ENCODE measurements at places on chromosomes 5 and 9. TPM values are rescaled to one million over a fixed set of nuclear protein-coding genes. Genes with fewer than 3 reads are reported as not detected.

Gene FOXD4L6
- polyA plus RNA-seq: not detected

GRCh38 chr5:95027151-95027721 lies 257.7 kb downstream of the MCTP1 start:
- H3K4me1 ChIP-seq: no peaks in the 10 kb centered on the region
- H3K27me3 ChIP-seq: no peaks in the 10 kb centered on the region
- no peak overlapping the region for H3K4me3 ChIP-seq
- H3K36me3 ChIP-seq: no peaks in the 10 kb centered on the region

Gene DPYSL3
- polyA plus RNA-seq: 8.8 TPM

- no peak overlapping the region for H3K4me3 ChIP-seq
- DNase-seq: no peak
- no peaks in the 10 kb centered on the region for H3K4me1 ChIP-seq
- H3K27me3 ChIP-seq: no peaks in the 10 kb centered on the region
Observed at GRCh38 chr5:32534041-32534440, 51.3 kb upstream of the SUB1 start.

Gene LCN1
- not detected for polyA plus RNA-seq

Gene KLHL3
- polyA plus RNA-seq: 0.79 TPM

Gene BHMT2
- polyA plus RNA-seq: 1.9 TPM

DNA sequence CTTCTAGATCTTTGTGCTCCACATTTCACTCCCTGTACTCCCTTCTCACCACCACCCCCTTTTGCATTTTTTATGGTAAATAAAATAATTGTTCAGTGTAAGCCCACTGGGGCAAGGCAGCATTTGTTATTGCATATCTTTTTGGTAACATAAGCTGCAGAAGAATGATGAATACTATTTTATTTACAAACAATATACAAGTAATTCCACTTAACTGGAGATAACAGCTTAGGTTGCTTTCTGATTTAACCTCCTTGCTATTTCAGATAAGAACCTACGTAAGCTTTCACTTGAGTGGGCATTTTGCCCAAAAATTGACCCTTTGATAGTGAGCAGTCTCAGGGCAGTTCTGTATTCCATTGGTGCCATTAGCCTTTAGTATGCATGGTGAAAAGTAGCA lies 417.9 kb downstream of the SH3GL2 start:
- no peak overlapping the region for H3K4me3 ChIP-seq
- no peaks in the 10 kb centered on the region for H3K4me1 ChIP-seq
- no peaks in the 10 kb centered on the region for H3K27me3 ChIP-seq
- DNase-seq: no peak

DNA sequence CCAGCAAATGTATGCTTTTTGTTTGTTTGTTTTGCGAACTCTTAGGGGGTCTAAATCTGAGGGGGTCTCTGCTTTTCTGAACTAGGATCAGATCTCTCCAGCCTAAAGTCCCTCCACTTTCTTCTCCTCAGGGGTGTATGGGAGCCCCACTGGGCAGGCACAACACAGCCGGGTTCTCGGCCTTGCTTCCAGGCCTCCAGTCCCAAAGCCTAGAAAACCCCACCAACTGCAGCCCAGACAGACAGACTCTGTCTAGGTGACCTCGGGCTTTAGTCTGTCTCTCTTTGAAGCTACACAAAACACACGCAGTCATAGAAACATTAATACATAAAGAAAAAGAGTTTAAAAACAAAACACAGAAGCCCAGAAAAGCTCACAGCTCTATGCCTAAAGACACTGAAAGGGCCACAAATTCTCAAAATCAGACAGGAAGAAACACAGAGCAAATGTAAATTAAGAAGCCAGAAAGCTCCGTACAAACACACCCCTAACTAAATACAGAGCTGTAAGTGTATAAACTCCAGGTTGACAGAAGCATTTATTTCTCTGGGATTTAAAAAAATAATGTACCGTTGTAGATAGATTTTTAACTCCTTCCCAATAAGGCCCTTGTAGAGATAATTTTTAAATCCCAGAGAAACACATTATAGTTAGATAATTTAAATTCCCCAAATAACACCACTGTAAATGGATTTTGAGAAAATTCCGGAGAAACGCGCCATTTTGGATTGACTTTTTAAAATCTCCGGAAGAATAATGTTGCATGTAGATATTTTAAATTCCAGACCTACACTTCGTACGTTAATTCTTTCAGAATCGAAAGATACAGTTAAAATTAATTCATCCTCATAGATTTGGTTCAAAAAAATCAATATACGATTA lies 2.0 kb downstream of the PITX1 start:
- H3K4me1 ChIP-seq: peaks cover 19% of the 10 kb centered on the region
- DNase-seq: no peak
- H3K4me3 ChIP-seq: peak overlapping the region; percentile 85
- H3K27me3 ChIP-seq: peaks cover 39% of the 10 kb centered on the region
- H3K36me3 ChIP-seq: peaks cover 21% of the 10 kb centered on the region
- H3K27ac ChIP-seq: peak overlapping the region; percentile 90

GRCh38 chr5:132475497-132475882 lies 15.1 kb downstream of the IRF1 start:
- no peaks in the 10 kb centered on the region for H3K27me3 ChIP-seq
- H3K36me3 ChIP-seq: no peaks in the 10 kb centered on the region
- H3K4me3 ChIP-seq: no peak overlapping the region

GRCh38 chr5:107277485-107278125 lies 393.1 kb downstream of the EFNA5 start:
- no peaks in the 10 kb centered on the region for H3K4me1 ChIP-seq
- DNase-seq: no peak
- H3K4me3 ChIP-seq: no peak overlapping the region
- H3K27ac ChIP-seq: no peak overlapping the region
- H3K27me3 ChIP-seq: no peaks in the 10 kb centered on the region

GRCh38 chr5:122035913-122036312 lies 42.1 kb downstream of the LOX start:
- no peak for DNase-seq
- no peak overlapping the region for H3K4me3 ChIP-seq
- H3K27ac ChIP-seq: no peak overlapping the region
- H3K27me3 ChIP-seq: no peaks in the 10 kb centered on the region
- no peaks in the 10 kb centered on the region for H3K36me3 ChIP-seq

Gene CCDC180
- 0.79 TPM for polyA plus RNA-seq

Gene PAEP
- not detected for polyA plus RNA-seq

GRCh38 chr9:82332018-82332773 lies 343.6 kb downstream of the SPATA31D1 start:
- peaks cover 14% of the 10 kb centered on the region for H3K4me1 ChIP-seq
- H3K27me3 ChIP-seq: no peaks in the 10 kb centered on the region
- no peaks in the 10 kb centered on the region for H3K36me3 ChIP-seq
- no peak overlapping the region for H3K4me3 ChIP-seq
- H3K27ac ChIP-seq: peak overlapping the region; percentile 74
- no peak for DNase-seq

GRCh38 chr5:172167895-172168294 lies 20.1 kb downstream of the STK10 start:
- no peak for DNase-seq
- H3K27ac ChIP-seq: peak overlapping the region; percentile 79
- no peaks in the 10 kb centered on the region for H3K27me3 ChIP-seq
- H3K36me3 ChIP-seq: no peaks in the 10 kb centered on the region

- H3K27me3 ChIP-seq: no peaks in the 10 kb centered on the region
- H3K27ac ChIP-seq: peak overlapping the region; percentile 88
- H3K4me1 ChIP-seq: peaks cover 83% of the 10 kb centered on the region
- no peak overlapping the region for H3K4me3 ChIP-seq
- no peaks in the 10 kb centered on the region for H3K36me3 ChIP-seq
Observed at GRCh38 chr5:140245341-140245740, 57.6 kb downstream of the PFDN1 start.

GRCh38 chr9:126053913-126054312 lies 272.7 kb upstream of the MVB12B start:
- H3K4me1 ChIP-seq: no peaks in the 10 kb centered on the region
- H3K36me3 ChIP-seq: no peaks in the 10 kb centered on the region
- peak; percentile 3 for DNase-seq

DNA sequence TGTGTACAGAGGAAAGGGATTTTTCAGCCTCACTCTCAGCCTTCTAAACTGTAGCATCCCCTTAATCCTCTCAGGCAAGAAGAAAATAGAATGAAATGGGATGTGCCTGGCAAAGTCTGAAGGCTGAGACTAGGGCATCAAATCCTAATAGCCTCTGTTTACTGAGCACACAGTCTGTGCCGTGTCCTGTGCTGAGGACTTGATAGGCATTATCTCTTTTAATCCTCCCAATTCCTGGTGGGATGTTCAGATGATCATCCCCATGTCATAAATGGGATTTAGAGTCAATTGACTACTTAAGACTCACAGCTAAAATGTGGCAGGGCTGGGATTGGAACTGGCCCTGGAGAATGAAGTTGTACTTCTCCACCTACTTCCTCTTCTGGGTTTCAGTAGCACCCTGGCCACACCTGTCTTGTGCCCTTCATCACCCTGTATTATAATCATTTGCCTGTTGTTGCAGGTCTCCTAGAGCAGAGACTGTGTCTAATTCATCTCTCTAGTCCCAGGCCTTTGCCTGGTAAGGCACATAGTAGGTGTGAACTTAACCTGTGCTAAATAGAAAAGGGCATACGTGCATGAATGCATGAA lies 81.0 kb downstream of the WWC1 start:
- no peak for DNase-seq
- H3K36me3 ChIP-seq: no peaks in the 10 kb centered on the region
- no peaks in the 10 kb centered on the region for H3K4me1 ChIP-seq
- H3K4me3 ChIP-seq: no peak overlapping the region
- H3K27me3 ChIP-seq: no peaks in the 10 kb centered on the region
- no peak overlapping the region for H3K27ac ChIP-seq

Gene SYK
- 0.40 TPM for polyA plus RNA-seq

DNA sequence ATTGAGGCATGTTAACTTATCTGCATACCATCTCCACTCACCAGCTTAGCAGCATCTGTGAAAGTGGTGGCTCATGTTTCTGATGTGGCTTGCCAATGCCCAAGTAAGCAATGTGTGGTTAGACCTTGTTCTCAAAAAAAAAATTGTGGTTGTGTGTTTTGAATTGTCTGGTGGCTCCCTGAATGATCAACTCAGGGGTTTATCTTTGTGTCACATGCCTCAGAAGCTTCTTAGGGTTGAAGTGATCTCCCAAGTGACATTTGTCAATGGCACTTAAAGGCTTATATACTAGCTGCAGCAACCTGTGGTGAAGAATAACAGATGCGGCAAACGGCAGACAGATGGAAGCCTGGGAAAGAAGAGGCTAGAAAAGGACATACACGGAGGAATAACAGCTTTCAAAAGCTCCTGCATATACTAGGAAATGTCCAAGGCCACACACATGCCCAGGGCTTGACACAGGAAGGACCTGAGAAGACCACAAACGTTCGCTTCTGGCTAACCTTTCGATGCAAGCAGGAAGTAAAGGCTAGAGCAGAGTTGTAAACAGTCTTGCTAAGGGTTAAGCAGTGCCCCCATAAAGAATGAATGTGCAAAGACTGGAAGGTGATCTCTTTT lies 42.2 kb upstream of the FSD1L start:
- no peak for DNase-seq
- H3K27ac ChIP-seq: no peak overlapping the region
- H3K36me3 ChIP-seq: no peaks in the 10 kb centered on the region
- no peak overlapping the region for H3K4me3 ChIP-seq
- H3K4me1 ChIP-seq: no peaks in the 10 kb centered on the region
- no peaks in the 10 kb centered on the region for H3K27me3 ChIP-seq

GRCh38 chr5:159655757-159656409 lies 260.4 kb upstream of the ADRA1B start:
- no peaks in the 10 kb centered on the region for H3K27me3 ChIP-seq
- H3K36me3 ChIP-seq: no peaks in the 10 kb centered on the region
- no peak overlapping the region for H3K4me3 ChIP-seq
- DNase-seq: no peak

Gene HTR1A
- not detected for polyA plus RNA-seq

Gene STPG3
- 0.08 TPM for polyA plus RNA-seq

- no peaks in the 10 kb centered on the region for H3K4me1 ChIP-seq
- DNase-seq: no peak
- H3K27ac ChIP-seq: no peak overlapping the region
- H3K4me3 ChIP-seq: no peak overlapping the region
- no peaks in the 10 kb centered on the region for H3K36me3 ChIP-seq
Observed at GRCh38 chr9:109588415-109588814, 90.3 kb upstream of the PTPN3 start.
